Lung (tissue), 17 donors: ENCODE measurements at places on chromosomes 3 and 15.

DNA sequence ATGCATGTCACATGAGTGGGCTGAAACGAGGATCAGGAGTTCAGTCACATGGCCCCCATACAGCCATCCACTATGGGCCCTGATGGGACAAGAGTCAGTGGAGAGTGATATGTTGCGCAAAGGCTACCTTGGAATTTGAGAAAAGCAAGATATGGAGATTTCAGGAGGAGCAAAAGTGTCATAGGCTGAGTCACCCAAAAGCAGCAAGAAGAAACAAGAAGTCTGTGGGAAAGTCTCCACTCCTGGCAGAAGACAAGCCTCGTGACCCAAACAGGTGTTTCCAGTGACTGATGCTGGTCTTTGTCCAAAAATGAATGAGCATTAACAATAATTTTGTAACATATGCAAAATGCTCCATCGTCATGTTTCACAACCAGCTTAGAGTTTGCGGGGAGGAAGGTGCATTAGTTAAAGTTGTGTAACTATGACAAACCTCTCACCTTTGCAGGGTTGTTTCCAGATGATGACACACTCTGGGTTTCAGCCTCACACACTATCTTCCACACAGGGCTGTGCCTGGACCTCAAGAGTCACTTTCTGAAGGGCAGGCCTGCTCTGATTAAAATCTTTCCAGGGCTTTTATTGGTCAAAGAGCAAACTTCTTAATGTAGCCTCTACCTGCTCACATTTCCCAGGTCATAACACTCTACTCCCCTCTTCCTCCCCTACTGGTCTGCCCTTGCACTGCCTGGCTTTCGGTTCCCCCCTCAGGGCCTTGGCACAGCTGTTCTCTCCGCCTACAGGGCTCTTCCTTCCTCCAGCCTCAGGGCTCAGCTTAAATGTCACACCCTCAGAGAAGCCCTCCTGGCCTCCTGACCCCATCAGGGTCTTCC is 3.9 kb upstream of the DNASE1L3 start:
- no peak for DNase-seq

DNA sequence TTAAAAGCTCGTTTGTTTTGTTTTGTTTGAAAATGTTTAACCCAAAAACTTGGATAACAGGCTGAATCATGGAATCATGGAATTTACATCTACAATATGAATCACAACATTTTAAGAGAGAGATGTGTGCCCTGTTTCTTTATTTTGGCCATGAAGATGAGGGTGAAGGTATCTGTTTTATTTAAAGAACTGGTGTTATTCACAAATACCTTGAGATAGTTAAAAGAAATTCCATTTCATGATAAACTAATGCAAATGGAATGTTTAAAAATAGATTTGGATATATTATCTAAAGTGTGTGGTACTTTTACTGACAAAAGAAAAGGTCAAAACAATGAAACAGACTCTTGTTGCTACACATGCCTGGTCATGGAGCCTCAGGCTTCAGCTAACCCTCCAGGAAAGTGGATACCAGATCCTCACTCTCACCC is 486.0 kb upstream of the CFAP20DC start:
- peak; percentile 37 for DNase-seq

DNA sequence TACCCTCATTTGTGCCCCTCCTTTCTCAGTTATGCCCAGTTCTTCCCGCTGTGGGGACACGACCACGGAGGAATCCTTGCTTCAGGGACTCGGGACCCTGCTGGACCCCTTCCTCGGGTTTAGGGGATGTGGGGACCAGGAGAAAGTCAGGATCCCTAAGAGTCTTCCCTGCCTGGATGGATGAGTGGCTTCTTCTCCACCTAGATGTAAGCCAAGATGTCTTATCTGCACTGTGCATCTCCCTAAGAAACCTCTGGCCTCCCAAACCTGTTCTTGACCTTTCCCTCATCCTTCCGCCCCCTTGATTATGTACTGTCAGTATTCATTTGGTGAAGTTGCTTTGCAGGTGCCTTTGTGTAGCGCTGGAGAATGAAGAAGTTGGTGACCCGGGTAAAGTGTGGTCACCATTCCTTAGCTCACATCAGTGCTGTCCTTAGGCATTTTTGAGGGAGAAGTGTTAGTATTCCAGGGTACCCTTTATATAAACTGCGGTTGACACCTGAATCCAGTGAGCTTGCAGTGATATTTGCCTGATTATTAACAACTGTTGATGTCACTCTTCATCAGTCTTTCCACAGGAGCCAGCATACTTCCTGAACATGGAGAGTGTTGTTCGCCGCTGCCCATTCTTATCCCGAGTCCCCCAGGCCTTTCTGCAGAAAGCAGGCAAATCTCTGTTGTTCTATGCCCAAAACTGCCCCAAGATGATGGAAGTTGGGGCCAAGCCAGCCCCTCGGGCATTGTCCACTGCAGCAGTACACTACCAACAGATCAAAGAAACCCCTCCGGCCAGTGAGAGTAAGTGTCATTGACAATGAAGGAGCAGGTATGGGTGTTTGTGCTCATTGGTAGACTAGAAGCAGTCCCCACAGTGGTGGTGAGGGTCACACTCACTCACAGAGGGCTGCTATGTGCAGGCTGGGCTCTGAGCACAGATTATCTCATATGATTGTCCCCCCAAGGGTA is 966 bp downstream of the ALAS1 start:
- no peak for DNase-seq

- peak; percentile 52 for DNase-seq
Measured at GRCh38 chr3:153087595-153088566, 74.1 kb upstream of the RAP2B start.

GRCh38 chr3:14537590-14538450 is 2.3 kb downstream of the GRIP2 start:
- DNase-seq: no peak

DNA sequence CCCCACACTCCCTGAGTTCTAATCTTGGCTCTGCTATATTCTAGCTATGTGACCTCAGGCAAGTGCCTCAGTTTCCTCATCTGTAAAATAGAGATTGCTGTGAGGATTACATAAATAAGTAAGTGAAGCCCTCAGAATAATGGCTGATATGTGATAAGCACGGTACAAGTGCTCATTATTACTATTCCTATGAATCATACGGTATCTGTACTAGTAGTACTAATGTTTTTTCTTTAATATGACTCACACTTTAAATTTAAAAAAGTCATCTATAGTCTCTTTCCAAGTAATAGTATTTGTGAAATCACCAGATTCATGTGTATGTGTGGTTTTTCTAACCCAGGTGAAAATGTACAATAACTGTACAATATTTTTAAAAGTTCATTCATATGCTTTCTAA is 58.7 kb downstream of the CLDN11 start:
- no peak for DNase-seq

DNA sequence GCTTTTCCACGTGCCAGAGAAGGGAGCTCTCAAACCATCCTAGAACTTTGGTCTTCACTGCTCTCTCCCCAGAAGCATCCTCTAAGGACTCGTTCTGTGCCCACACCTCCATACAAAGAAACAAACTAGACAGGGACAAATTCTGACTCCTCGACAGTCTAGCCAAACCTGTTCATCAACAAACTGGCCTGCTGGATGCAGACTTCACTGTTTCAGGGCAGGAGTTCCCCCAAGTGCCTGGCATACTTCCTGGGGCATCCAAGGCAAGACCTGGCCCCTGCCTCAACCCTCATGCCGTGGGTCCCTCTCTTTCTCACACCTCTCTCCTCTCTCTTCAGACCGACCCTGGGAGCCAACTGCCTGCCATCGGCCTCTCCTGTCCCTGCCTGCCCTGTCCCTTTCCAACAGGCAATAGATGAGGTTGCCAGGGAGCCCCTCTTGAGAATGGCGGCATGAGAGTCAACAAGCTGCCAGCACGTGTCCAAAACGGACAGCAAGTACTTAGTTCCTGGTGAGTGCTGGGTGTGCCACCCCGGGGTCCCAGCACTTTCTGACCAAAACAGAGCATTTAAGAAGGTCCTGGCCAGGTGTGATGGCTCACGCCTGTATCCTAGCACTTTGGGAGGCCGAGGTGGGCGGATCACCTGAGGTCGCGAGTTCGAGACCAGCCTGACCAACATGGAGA is 79.1 kb upstream of the HES1 start:
- no peak for DNase-seq

DNA sequence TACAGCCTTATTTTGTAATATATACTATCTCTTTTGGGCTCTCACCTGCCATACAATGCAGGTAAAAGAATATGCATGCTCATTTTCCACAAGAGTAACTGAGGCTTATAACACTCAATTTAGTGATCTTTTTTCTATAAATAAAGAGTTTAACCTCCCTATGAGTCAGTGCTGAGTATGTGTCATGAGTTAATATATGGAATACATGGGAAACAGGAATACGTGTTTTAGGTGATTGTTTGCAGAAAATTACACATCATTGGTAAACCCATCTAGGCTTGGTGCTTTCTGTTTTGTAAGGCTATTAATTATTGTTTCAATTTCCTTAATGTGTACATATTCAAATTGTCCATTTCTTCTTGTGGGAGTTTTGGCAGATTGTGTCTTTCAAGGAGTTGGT is 411.3 kb downstream of the GRM7 start:
- no peak for DNase-seq

DNA sequence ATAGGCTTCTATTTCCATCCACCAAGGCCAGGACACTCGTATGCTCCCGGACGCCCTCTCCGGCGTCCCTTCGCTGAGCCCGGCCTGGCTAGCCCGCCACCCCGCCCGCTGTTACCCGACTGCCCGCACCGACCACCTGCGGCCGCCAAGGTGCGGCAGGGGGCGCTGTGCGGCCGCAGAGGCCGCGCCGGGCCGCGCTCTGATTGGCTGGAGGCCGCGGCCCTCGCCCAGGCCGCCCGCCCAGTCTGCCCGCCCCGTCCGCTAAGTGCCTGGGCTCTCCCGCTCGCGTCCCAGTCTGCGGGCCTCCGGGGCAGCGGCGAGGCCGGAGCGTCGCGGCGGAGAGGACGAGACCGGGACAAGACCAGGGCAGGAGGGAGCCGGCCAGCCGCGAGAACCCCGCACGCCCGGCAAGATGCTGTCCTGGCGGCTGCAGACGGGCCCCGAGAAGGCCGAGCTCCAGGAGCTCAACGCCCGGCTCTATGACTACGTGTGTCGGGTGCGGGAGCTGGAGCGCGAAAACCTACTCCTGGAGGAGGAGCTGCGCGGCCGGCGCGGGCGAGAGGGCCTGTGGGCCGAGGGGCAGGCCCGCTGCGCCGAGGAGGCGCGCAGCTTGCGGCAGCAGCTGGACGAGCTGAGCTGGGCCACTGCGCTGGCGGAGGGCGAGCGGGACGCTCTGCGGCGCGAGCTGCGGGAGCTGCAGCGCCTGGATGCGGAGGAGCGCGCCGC is at the start of gene SYNM:
Gene SYNM, plus strand, starts transcription at position 293 of the 726 bp plus-strand sequence. Its CDS starts 120 bp downstream, at position 413.
- DNase-seq: peak; percentile 67

- DNase-seq: peak; percentile 29
Measured at GRCh38 chr3:71629711-71630110, 46.2 kb upstream of the FOXP1 start.

DNA sequence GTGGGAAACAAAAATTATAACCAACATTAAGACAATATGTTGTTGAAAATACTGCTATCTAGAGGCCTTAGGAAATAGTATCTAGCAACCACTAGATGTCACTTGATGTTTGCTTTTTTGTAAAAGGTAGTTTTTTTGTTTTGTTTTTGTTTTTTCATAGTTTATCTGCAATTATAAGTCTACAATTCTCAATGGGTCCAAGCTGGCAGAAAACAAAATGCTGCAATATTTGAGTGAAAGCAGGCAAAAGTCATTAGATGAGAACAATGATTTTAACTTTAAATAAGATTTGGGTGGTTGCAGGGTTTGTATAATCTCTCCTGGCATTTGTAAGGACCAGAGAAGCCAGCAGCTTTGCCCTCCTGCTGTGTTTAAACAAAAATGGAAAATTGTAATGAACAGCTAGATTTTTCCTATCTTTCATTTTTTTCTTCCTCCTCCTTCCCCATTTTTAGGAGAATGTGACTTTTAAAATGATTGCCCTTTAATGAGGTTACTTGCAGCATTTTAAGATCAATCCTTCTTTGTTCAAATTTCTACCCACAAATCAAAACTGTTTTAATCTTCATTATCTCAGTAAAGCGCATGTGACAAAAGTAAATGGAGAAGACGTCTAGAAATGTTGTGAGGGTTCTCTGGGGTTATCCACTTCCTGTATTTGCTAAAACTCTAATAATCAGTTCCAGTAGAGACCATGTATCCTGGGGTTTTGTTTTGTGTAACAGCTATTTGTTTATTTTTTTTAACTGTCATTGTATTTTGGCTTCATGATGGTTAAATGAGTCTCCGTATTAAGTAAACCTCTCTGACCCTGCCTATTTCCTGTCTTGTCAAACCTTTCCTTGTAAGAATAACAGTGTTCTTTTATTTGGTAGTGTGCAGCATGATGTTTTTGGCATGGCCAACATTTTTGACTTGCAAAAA is 27.3 kb downstream of the DUT start:
- DNase-seq: no peak

GRCh38 chr3:65619451-65619881 is 419.3 kb downstream of the MAGI1 start:
- DNase-seq: peak; percentile 46

- DNase-seq: no peak
Measured at GRCh38 chr15:66151809-66152208, 101.7 kb downstream of the MEGF11 start.

DNA sequence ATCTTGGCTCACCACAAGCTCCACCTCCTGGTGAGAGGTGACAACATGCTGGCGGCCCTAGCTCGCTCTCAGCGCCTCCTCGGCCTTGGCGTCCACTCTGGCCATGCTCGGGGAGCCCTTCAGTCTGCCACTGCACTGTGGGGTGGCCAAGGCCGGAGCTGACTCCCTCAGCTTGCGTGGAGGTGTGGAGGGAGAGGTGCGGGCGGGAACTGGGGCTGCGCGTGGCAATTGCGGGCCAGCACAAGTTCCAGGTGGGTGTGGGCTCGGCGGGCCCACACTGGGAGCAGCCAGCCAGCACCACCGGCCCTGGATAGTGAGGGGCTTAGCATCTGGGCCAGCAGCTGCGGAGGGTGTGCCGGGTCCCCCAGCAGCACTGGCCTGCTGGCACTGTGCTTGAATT is 275.7 kb upstream of the P2RY1 start:
- no peak for DNase-seq

DNA sequence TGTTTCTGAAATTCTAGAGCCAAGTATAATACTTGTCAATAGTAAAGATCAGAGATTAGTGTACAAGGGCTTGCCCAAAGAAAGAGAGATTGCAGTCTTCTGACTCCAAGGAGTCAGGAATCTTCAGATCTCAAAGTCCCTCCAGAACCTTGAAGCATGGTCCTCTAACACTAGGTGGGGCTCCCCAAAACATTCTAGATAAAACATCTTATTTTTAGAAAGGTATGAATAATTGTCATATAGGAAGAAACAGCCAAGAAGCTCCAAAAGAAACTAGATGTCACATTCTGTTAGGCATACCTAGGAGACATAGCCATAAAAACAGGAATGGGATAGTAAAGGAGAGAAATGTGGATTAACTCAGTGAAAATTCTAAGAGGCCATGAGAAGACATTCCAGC is 10.7 kb downstream of the MUC13 start:
- DNase-seq: no peak

- peak; percentile 8 for DNase-seq
Measured at GRCh38 chr3:38107911-38108648, 28.8 kb downstream of the ACAA1 start.

DNA sequence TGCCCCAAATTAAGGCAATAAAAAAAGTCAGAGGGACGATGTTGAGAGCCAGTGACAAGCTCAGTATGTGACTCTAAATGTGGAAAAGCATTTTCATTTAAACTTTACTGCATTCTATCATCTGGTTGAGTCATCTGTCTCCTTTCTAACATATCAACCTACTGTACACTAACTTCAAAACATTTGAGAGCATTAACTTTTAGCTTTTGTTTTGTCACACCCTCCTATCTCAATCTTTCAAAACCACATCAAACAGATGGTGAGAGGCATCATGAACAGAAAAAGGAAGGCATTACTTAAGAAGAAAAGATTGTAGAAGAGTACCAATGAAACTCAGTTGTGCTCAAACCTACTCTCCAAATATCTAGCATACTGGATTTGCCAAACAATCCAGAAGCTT is 4.8 kb downstream of the LRRC58 start:
- DNase-seq: no peak
